ENCODE measurements at places on chromosomes 16 and 17. TPM values are rescaled to one million over a fixed set of nuclear protein-coding genes. Genes with fewer than 3 reads are reported as not detected.

The KCNJ2 gene
- total RNA-seq: 0.36 TPM

The SAMD14 gene
- total RNA-seq: 0.11 TPM

The CCDC78 gene
- 3.3 TPM for total RNA-seq

The NAT9 gene
- total RNA-seq: 47.2 TPM

The CIITA gene
- total RNA-seq: not detected

The ABCA10 gene
- 0.12 TPM for total RNA-seq

The HS3ST3B1 gene
- 0.33 TPM for total RNA-seq

The CYTH1 gene
- 37.7 TPM for total RNA-seq

DNA sequence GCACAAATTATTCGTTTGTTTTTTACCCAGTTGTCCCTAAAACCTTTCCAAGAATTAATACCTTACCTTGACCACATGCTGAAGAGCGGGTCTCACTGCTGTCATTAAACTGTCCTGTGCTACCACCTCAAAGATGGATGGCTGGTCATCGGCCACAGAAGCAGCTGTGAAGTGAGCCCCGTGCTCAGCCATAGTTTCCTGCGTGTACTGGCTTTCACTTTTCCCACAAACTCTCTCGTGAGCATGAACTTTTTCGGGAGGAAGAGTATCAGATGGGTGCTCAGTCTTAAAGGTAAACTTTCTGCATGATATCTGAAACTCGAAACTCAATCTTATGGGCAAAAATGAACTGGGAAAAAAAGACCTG is 558 bp downstream of the PEX12 start:
- H3K36me3 ChIP-seq: peaks cover 3% of the 10 kb centered on the region
- DNase-seq: no peak
- H3K4me3 ChIP-seq: peak overlapping the region; percentile 90
- H3K27ac ChIP-seq: peak overlapping the region; percentile 58

DNA sequence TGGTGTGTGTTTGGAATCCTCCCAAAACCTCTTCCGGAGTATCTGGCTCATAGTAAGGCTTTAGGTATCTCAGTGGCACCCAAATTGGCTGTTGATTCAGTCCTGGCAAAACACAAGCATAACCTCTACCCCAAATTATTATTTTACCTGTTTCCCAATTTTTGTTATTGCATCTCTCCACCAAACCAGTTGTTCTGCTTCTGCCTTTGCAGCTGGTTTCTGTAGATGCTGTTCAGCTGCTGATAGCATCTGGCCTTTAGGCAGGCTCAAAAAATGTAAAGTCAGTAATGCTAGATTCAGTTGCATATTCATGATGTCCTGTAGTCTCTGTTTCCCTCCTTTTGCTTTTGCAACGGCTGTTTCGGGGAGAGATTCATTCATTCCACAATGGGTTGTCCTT is 33.8 kb downstream of the ATF7IP2 start:
- H3K36me3 ChIP-seq: peaks cover 6% of the 10 kb centered on the region
- H3K27me3 ChIP-seq: no peaks in the 10 kb centered on the region

DNA sequence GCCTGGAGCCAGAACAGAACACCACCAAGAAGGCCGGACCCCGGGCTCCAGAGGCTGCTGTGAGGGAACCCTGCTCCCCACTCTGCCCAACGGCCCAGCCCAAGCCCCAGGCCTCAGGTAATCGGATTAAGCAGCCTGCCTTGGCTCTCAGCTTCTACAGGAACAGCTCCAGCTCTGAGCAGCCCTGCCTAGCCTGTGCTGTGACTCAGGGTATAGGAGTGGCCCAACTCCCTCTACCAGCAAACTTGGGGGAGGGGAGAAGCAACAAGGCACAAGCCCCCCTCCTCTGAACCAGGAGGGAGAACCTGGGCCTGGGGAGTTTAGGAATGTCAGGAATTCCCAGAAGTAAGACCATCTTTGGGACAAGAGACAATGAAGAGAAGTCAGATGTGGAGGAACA is 849 bp upstream of the SOX15 start:
- no peaks in the 10 kb centered on the region for H3K27me3 ChIP-seq
- peak overlapping the region; percentile 43 for H3K4me3 ChIP-seq
- peak overlapping the region; percentile 92 for H3K27ac ChIP-seq
- peaks cover 13% of the 10 kb centered on the region for H3K36me3 ChIP-seq
- H3K4me1 ChIP-seq: peaks cover 46% of the 10 kb centered on the region

GRCh38 chr16:11033629-11034420 is 89.5 kb downstream of the CLEC16A start:
- H3K27me3 ChIP-seq: no peaks in the 10 kb centered on the region
- H3K4me1 ChIP-seq: peaks cover 49% of the 10 kb centered on the region
- DNase-seq: peak; percentile 74
- no peak overlapping the region for H3K4me3 ChIP-seq

GRCh38 chr16:9258423-9259051 is 167.1 kb downstream of the HAPSTR1 start:
- no peak overlapping the region for H3K4me3 ChIP-seq
- no peaks in the 10 kb centered on the region for H3K4me1 ChIP-seq
- H3K27ac ChIP-seq: no peak overlapping the region
- DNase-seq: peak; percentile 39

- no peak overlapping the region for H3K4me3 ChIP-seq
- DNase-seq: no peak
- H3K27ac ChIP-seq: no peak overlapping the region
Observed at GRCh38 chr17:82305727-82306300, 11.6 kb downstream of the CD7 start.

GRCh38 chr17:18179196-18179595 is 4.4 kb upstream of the ALKBH5 start:
- no peak overlapping the region for H3K4me3 ChIP-seq
- no peak overlapping the region for H3K27ac ChIP-seq
- H3K36me3 ChIP-seq: no peaks in the 10 kb centered on the region
- DNase-seq: no peak
- H3K4me1 ChIP-seq: peaks cover 19% of the 10 kb centered on the region

DNA sequence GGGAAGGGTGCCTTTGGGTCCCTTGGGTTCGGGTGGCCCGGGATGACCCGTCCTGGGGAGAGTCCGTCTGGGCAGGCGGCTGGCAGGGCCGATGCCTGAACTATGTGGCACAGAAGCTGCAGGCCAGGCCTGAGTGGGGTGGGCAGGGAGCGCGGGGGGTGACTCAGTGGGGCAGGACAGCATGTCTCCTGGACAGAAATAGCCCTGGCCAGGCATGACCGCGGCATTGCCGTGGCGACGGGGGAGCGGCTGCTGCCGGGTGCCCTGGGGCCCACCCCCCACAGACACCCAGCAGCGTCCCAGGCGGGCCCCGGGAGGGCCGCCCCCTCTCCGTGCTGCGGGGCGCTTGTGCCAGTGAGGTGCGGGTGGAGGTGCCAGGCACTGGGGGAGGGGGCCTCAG is 1.8 kb upstream of the C1QTNF8 start:
- H3K4me3 ChIP-seq: no peak overlapping the region
- no peaks in the 10 kb centered on the region for H3K27me3 ChIP-seq
- DNase-seq: no peak
- H3K4me1 ChIP-seq: no peaks in the 10 kb centered on the region

DNA sequence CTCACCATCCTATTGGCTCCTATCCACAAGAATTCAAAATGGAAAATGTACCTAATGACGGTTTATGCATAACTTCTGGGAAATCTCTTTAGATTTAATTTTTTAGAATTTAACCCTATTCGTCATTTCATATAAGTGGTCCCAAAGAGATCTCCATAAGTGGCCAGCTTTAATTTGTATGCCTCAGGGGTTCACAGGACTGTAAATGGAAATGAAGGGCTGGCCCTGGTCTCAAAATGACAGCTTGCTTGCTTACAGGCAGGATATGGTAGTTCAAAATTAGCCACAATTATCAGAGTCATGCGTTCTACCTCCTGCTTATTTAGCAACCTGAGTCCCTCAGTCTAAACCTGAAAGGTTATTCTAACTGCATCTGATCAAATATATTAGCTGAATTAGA is 6.6 kb upstream of the NACA2 start:
- H3K4me1 ChIP-seq: no peaks in the 10 kb centered on the region
- no peak overlapping the region for H3K4me3 ChIP-seq
- H3K27me3 ChIP-seq: peaks cover 14% of the 10 kb centered on the region
- H3K27ac ChIP-seq: no peak overlapping the region
- no peaks in the 10 kb centered on the region for H3K36me3 ChIP-seq
- DNase-seq: no peak

GRCh38 chr17:2062571-2063183 is 7.8 kb downstream of the HIC1 start:
- H3K27me3 ChIP-seq: no peaks in the 10 kb centered on the region
- H3K4me3 ChIP-seq: no peak overlapping the region
- H3K4me1 ChIP-seq: peaks cover 3% of the 10 kb centered on the region
- DNase-seq: no peak
- no peak overlapping the region for H3K27ac ChIP-seq

DNA sequence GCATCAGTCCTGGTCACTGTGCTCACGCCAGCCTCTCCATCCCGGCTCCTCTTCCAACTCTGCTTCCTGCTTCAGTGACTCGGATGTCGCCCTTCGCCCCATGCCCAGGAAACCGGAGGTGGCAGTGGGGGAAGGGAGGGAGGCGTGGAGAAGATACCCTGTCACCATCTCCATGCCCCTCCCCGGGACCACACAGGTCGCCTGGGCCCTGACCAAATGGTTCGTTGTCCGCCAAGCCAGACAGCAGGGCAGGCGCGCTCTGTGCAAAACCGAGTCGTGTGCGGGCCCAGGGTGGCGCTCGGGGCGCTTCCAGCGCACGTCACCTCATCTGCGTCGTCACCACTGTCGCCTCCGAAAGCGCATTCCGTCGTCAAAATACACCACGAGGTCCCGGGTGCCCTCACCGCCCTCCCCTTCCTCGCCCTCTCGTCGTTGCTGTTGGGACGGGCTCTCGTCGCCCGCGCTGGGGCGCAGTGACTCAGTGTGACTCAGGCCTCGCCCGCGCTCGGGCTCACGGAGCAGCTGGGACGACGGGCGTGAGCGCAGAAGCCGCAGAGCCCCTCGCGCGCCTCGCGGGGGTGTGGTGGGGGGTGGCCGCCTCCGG is 39.2 kb downstream of the ZNF778 start:
- peak overlapping the region; percentile 52 for H3K27ac ChIP-seq
- peak overlapping the region; percentile 70 for H3K4me3 ChIP-seq
- H3K4me1 ChIP-seq: peaks cover 14% of the 10 kb centered on the region
- H3K36me3 ChIP-seq: no peaks in the 10 kb centered on the region
- no peaks in the 10 kb centered on the region for H3K27me3 ChIP-seq

DNA sequence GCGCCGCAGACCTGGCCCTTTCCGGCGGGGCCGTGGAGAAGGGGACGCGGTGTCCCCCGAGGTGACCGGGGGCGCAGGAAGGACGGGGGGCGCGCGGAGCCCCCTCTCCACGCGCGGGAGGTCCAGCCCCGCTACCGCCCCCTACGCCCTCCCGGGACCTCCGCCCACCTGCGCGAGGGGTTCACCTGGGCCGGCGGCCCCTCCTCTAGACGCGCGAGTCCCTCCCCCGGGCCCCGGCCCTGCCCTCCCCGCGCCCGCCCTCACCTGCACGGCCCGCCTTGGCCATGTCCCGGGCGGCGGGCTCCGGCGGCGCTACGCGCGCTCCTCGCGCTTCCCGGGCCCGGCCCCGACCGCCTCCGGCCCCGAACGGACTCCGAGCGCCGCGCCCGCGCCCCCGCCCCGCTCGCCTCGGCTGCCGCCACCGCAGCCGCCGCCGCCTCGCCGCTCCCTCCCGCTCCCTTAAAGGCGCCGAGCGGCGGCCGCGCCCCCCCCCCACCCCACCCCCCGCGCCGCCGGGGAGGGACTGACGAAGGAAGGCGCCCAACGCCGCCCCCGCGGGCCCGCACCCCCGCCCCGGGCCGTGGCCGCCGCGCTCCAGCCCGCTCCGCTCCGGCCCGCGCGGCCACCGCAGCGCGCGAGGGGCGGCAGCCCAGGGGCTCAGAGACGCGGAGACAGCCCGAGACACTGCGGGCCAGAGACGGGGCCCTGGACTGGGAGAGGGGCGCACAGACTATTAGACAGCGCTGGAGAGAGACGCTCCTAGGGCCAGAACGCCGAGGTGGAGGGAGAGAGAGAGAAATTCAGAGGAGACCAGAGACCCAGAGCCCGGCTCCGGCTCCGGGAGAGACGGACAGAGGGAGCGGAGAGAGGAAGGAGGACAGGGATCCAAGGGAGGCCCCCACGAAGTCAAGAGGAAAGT is at the start of gene PITPNM3:
Gene PITPNM3 (minus strand): TSS at position 435 of the 919 bp plus-strand sequence. CDS start 149 bp downstream, at position 286.
- peak within 1 kb of the TSS; percentile 82 for H3K4me3 ChIP-seq
- no peaks in the 10 kb centered on the region for H3K27me3 ChIP-seq
- no peaks in the 10 kb centered on the region for H3K36me3 ChIP-seq
- peak; percentile 38 for DNase-seq

DNA sequence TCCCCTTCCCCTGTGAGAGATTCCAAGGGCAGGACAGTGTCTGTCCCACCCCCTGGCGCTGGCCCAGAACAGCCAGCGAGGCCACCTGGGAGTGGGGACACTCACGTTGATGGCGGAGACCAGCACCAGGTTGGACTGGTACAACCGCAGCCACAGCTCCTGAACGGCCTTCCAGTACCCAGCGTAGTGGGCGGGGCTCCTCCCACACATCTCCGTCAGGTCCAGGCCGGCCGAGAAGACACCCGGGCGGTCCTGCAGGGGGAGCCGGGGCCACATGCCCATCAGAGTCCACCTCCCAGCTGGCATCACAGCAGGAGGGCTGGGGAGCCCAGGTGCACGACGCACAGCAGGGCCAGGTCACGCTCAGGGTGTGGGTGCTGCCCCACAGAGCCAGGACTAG is 7.1 kb downstream of the ECI1 start:
- no peak overlapping the region for H3K27ac ChIP-seq
- peaks cover 7% of the 10 kb centered on the region for H3K4me1 ChIP-seq
- no peak overlapping the region for H3K4me3 ChIP-seq
- H3K27me3 ChIP-seq: no peaks in the 10 kb centered on the region
- peaks cover 7% of the 10 kb centered on the region for H3K36me3 ChIP-seq

- no peak for DNase-seq
- H3K27me3 ChIP-seq: no peaks in the 10 kb centered on the region
- no peaks in the 10 kb centered on the region for H3K36me3 ChIP-seq
- H3K27ac ChIP-seq: no peak overlapping the region
- H3K4me1 ChIP-seq: peaks cover 18% of the 10 kb centered on the region
Observed at GRCh38 chr17:83203073-83203471, 123.7 kb downstream of the METRNL start.

DNA sequence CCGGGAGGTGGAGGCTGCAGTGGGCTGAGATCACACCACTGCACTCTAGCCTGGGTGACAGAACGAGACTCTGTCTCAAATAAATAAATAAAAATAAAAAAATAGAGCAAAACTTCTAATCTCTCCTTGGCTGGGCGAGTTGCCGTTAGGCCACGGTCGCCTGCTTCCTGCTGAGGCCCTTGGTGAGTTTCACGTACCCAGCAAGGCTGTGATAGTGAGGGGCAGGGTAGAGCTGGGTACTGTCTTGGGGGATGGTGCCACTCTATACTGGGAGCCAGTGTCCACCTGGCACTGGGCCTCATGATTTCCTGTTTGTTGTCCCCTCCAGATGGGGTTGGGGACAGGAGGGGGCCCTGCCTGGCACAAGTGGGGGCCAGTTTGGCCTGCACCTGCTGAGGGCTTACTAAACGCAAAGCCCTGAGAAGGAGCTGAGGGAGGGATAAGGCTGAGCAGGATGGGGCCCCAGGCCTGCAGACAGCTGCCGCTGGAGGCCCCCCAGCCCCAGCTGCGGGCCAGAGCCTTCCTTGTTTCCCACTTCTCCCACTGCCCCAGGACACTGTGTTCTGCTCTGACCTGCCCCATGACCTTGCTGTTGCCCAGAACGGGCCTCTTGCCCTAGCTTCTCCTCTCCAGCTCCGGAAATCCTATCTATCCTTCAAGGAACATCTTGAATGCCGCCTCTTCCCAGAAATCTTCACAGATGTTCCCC is 25.4 kb downstream of the GJD3 start:
- no peak overlapping the region for H3K27ac ChIP-seq
- no peak for DNase-seq
- H3K4me1 ChIP-seq: peaks cover 15% of the 10 kb centered on the region
- H3K4me3 ChIP-seq: no peak overlapping the region
- no peaks in the 10 kb centered on the region for H3K36me3 ChIP-seq

- peak overlapping the region; percentile 18 for H3K4me3 ChIP-seq
- H3K27me3 ChIP-seq: peaks cover 3% of the 10 kb centered on the region
- DNase-seq: peak; percentile 84
- H3K36me3 ChIP-seq: no peaks in the 10 kb centered on the region
- peaks cover 16% of the 10 kb centered on the region for H3K4me1 ChIP-seq
Observed at GRCh38 chr16:89633064-89633631, 19.7 kb downstream of the DPEP1 start.

Measured in PC-3 (cell line).